Lung microvascular endothelial cell (primary cell): ENCODE measurements at places on chromosomes 4 and X.

DNA sequence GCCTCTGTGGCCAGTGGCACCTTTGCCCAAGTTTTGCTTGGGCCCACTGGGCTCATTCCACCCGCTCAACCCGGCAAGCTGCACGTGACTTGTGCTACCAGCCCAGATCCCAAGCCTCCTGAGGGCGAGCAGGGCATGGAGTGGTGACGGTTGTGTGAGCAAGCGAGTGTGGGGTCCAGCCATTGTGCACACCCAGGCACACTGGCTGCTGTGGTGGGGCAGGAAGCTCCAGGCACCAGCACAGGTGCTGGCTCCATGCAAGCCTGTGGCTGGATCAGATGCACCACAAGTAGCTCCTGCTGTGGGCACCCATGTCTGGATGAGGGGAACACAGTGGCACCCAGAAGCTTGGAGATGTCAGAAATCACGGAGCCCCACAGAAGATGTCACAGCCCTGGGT, 557.0 kb upstream of the GNPDA2 start:
- DNase-seq = no peak

DNA sequence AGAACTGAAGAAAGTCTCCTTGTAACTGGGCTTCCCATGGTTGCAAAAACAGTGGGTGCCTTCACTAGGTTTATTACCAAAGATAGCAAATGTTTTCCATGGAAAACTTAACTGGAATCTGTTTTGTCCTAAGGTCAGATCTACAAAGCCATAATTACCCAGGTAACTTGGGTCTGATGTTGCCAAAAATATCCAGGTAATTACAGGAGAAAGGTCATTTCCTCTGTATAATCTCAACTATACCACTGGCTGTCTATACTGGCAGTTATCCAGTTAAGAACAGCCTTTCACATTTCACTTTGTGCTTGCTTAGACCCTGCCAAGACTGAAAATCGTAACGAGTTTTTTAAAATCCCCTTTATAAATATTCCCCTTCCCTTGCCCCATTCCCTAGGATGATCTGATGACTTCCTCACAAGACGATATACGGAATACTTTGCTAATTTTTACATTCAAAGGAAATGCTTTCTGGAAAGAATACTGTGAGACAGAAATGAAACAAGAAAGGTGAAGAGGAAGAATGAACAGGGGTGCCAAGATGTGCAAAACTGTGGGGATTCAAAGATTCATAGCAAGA, 105.5 kb downstream of the MAML3 start:
- no peak for DNase-seq

DNA sequence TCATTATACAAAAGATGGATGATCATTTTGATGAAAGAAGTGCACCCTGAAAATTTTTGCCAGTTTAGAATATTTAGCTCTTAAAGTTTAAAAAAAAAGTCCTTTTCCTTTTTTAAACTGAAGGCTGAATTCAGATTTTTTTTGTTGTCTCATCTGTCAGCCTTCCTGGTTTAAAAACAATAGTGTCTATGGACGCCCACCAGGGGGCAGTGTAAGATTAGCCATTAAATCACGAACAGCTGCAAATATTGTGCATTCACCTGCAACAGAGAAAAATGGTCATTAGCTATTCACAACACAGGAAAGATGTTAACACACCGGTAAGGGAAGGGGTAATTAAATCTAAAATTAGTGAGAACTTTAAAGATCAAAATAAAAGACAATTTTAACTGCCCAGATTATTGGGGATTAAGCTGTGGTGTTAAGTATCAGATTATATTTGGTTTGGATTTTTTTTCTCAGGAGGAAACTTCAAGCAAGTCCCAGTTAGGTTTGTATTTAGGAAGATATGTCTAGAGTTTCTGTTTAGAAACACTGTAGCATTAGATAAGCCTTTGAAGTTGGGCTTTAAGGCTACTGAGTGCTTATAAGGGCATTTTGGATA, 4.4 kb upstream of the CXorf38 start:
- DNase-seq = peak; percentile 85

DNA sequence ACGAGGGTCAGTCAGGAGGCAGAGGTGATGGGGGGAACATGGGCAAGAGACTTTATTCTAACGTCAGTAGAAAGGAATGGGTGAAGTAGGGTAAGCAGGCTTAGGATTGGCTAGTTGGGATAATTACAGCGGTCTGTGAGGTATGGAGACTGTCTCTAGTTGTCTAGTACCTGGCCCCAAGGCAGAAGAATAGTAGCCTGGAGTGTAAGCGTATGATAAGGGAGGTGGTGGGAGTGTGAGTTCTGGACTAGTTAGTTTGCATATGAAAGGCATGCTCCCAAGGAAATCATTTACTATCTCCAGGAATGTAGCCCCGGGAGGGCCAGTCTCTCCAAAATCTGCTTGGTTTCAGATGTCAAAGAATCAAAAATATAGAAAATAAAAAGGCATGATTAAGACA, 219.6 kb upstream of the ANXA3 start:
- DNase-seq = no peak

- DNase-seq = peak; percentile 5
These were observed 52.3 kb downstream of the C4orf51 start for GRCh38 chr4:145732001-145732815.

DNA sequence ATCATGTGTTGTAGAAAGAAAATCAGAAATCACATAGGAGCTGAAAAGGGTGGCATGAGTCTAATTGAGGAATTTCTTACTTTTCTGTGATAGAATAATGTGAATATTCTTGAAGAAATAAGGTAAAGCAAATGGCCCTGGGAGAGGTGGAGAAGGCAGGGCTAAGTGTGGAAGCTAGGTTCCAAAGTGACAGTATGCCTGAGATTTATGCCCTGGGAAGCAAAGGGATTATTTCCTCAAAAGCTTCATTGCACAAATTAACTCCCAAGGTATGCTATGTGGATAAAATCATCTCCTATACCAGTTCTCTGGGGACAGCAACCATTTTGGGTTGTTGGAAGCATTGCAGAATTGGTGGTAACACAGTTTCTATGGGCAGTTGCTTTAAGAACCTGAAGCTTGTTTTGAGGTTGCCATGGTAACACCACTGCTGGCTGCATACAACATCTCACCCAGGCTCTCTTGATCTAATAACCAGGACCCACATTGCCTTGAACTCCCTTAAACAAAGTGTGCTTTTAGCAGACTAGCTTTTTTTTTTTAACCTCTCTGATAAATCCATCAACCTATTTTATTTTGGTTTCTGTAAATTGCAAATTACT, 21.0 kb downstream of the MAOA start:
- DNase-seq = peak; percentile 60

DNA sequence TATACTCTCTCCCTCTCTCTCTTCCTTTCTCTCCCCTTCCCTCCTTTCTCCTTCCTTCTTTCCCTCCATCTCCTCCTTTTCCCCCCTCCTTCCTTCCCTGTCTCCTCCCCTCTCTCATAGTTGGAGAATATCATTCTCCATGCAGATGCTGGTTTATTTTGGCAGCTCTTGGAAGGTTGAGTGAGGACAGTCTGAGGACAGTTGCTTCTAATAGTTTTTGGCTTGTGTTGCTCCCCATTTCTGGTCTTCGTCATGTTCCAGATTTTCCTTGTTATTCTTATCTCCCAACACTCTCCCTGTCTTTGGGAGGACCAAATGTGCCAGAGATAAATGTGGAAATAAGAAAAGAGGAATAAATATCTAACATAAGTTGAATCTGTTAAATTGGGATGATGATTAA, 263.0 kb downstream of the FRMPD4 start:
- DNase-seq = no peak

GRCh38 chrX:85243761-85244449, at the start of the genes SATL1 and ZNF711:
Gene SATL1 (minus strand): TSS chrX:85243779. CDS start chrX:85108968, 134,811 bp downstream.
Gene ZNF711 (plus strand): TSS chrX:85243991. CDS start chrX:85247573, 3,582 bp downstream.
- peak; percentile 14 for DNase-seq

DNA sequence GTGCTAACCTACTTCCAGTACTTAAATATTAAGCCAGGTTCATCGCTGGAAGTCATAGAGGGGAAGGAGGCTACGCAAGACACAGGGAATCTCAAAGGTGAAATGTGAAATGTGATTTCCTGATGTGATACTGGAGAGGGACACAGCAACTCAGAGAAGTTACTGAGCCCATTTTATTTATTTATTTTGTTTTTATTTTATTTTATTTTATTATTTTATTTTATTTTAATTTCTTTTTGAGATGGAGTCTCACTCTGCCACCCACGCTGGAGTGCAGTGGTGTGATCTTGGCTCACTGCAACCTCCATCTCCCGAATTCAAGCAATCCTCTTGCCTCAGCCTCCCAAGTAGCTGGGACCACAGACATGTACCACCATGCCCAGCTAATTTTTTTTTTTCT, 19.7 kb downstream of the CLRN2 start:
- no peak for DNase-seq

DNA sequence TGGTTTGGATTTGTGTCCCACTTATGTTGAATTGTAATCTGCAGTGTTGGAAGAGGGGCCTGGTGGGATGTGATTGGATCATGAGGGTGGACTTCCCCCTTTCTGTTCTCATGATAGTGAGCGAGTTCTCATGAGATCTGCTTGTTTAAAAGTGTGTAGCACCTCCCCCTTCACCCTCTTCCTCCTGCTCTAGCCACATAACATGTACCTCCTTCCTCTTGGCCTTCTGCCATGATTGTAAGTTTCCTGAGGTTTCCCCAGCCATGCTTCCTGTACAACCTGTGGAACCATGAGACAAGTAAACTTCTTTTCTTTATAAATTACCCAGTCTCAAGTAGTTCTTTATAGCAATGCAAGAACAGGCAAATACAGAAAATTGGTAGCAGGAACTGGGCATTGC, 138.7 kb downstream of the INPP4B start:
- DNase-seq = peak; percentile 10

- peak; percentile 77 for DNase-seq
These were observed 2.1 kb downstream of the UCHL1 start for GRCh38 chr4:41258783-41259182.

GRCh38 chr4:38787693-38788092, 4.9 kb upstream of the TLR10 start:
- no peak for DNase-seq

DNA sequence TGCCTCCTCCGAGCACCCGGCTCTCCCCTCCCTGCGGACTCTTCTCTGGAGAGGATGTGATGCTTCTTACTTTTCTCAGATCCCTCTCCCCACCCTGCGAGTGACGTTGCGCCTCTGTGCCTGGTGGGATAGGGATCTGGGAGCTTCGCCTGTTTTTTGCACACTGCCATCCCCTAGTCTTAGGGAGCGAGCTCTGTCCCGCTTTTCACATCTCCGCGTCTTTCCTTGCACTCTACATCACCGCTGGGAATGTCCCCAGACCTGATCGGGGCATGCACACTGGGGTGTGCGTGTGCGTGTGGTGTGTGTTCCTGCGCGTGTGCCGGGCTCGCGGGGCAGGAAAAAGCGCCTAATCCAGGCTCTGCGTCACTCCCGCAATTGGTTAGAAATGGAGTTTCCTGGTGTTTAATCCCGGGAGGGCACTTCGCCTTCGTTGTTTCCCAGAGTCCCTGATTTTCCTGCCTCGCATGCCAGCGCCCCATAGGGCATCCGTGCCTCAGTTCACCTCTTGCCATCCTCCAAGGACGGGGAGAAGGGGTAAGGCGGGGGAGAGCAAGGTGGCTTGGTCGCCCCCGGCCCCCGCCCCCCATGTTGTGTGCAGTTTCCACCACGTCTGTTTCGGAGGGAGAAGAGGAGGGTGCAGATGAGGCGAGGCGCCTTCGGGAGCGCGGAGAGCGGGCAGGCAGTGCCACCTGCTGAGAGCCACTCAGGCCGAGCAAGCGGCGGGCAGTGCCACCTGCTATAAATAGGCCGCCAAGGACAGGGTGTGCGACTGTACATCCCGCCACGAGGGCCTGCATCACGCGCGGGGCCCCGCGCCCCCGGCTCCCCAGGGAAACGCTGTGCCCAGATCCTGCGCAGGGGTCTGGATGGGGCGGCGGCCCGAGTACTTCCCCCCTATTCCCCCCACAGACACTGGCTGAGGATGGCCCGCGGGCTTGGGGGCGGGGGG, 759 bp upstream of the TBC1D1 start:
- DNase-seq = peak; percentile 19

GRCh38 chrX:86805241-86805640, 657.0 kb downstream of the DACH2 start:
- DNase-seq = no peak

DNA sequence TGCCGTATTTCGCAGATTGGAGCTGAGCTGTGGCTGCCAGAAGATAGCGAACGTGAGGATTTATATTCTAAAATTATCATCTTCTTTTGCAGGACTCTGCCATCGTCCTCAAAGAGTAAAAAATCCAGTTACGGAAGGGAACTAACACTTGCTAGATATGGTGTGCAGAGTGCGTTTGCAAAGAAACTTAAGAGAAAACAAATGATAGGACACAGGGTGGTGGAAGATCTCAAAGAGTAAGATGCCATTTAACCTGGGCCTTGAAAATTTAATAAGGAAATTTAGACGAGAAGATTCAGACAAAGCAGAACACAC, 566 bp downstream of the LARP7 start:
- no peak for DNase-seq
